ENCODE measurements at places on chromosomes 16 and 17.
A peak's percentile ranks its signal among the peaks of the same experiment; 100 is the strongest.

- DNase-seq, result peak; percentile 57
Measured at GRCh38 chr16:10180771-10181163, 1.5 kb downstream of the GRIN2A start.

DNA sequence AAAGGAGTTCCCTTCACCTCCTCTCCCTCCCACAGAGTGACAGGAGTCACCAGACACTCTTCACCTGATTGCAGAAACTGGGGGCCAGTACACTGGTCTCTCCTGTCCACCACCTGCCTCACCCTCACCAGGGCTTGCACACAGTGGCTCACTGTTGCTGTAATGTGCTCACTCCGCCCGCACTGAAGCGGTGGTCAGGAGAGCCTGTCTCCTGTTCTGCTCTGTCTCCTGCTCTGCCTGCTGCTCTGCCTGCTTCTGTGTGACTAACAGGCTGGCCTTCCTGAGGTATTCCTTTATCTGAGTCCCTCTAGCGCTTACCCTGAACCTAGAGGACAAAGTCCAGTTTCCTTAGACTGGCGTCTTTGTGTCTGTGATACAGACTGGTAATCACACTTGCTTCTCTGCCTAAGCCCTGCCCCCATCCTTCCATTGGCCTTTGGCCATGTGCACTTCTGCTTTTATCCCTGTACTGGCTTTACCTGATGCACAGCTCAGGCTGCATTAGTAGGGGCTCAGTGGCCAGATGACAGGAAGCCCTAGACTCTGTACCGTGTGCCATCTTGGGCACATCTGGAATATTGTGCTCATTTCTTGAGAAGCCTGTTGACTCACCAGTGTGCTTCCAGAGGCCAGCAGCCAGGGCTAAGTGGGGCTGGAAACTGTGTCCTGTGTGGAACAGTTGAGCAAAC, 13.3 kb downstream of the PROCA1 start:
- no peak for DNase-seq

DNA sequence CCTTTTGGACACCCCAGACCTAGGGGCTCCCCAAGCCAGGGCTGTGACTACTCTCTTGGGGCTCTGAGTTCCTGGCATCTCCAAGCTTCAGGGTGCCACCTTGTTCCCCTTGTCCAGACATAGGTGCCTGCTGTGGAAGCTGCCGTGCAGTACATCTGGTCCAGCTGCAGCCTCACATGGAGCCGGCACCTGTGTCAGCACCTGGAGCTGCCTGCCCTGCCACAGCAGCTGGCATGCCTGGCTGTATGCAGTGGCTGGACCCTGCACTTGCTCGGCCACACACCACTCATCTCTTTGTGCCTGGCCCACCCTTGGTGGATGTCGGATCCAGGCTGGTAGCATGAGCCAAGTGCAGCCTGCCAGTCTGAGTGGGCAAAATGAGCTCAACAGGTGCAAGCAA, 775.8 kb downstream of the CDH11 start:
- no peak for DNase-seq

GRCh38 chr17:75079023-75079373, 8.8 kb upstream of the SLC16A5 start:
- no peak for DNase-seq

DNA sequence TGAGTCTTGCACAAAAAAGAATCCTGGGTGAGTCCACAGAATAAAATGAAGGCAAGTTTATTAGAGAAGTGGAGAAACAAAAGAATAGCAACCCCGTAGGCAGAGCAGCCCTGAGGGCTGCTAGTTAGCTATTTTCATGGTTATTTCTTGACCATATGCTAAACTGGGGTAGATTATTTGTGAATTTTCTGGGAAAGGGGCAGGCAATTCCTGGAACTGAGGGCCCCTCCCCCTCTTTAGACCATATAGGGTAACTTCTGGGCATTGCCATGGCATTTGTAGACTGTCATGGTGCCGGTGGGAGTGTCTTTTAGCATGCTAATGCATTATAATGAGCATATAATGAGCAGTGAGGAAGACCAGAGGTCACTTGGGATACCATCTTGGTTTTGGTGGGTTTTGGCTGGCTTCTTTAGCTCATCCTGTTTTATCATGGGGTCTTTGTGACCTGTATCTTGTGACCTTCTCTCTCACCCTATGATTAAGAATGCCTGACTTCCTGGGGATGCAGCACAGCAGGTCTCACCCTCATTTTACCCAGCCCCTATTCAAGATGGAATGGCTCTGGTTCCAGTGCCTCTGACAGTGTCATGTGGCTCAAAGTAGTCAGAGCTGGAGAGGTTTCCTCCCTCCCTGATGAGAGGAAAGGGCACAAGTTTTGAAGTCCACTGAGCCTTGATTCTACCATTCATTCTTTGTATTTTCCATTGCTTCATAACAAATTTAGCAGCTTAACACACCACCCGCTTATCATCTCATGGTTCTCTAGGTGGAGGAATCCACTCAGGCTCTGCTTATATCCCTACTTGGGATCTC, 55.7 kb upstream of the LGALS9 start:
- DNase-seq, result no peak

GRCh38 chr17:41333836-41334235, 16.8 kb downstream of the KRT33A start:
- no peak for DNase-seq

GRCh38 chr17:3966720-3967363, 2.6 kb upstream of the ATP2A3 start:
- DNase-seq, result no peak

DNA sequence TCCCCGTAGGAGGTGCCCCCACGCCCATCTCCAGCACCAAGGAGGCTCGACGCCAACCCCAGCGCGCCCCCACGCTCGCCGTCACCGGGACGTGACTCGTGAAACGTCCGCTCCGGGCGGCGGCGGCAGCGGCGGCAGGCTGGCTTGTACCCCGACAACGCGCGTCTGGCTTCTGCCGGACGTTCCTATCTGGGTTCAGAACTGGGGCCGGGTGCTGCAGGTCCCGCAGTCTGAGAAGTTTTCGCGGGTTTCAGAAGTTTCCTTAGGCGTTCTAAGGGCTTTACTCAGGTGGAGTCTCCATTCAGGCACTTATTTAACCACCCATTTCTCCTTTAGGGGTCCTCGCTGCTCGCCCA, 672 bp upstream of the ALKBH5 start:
- peak; percentile 89 for DNase-seq

DNA sequence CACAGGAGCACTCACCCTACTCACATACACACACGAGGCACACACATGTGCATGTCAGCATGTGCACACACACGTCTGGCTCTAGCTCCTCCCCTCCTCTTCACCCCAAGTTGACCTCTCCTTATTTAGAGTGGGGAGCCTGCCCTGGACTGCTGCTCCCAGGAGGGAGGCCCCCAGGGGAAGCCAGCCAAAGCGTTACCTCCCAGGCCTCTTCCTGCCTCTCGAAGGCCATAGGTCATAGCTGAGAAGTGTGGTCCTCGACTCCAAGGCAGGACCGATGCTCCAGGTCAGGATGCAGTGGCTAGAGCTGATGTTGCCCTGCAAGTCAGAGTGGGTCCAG, 18.8 kb downstream of the POLR3K start:
- peak; percentile 17 for DNase-seq

- no peak for DNase-seq
Measured at GRCh38 chr16:1651094-1651973, 26.7 kb upstream of the JPT2 start.

GRCh38 chr16:88390735-88391134, 8.0 kb downstream of the ZNF469 start:
- DNase-seq, result no peak

DNA sequence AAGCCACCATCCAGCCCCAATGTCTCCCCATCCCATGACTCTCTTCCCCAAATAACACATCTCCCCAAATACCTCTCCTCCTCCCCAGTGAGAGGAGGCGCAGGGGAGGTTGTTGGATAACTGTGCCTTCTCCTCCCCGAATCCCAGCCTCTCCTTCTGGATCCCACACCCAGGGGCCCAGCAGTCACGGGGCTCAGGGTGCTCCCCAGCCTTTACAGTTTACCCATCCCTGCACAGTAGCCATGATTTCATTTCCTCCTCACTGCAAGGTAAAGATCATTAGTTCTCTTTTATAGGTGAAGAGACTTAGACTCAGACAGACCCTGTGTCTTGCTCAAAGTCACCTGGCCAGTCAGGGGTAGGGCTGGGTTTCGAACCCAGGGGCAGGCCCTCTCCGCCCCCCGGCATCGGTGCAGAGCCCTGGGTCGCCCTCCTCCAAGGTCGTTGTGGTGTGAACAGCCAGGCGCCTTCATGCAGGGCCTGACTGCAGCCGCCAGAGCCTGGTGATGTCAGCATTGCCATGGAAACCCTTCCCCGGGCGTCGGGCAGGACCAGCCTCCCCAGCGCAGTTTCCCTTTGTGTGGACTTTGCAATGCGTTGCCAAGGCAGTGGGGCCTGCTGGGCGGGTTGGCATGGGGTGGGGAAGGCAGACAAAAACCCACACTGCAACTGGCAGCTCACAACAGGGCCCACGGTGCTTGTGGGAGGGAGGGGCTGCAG, 53.3 kb upstream of the TOB1 start:
- DNase-seq, result peak; percentile 81

GRCh38 chr17:8614988-8615387, 15.5 kb downstream of the MYH10 start:
- no peak for DNase-seq

GRCh38 chr17:4001048-4001590, 36.9 kb upstream of the ATP2A3 start:
- no peak for DNase-seq

DNA sequence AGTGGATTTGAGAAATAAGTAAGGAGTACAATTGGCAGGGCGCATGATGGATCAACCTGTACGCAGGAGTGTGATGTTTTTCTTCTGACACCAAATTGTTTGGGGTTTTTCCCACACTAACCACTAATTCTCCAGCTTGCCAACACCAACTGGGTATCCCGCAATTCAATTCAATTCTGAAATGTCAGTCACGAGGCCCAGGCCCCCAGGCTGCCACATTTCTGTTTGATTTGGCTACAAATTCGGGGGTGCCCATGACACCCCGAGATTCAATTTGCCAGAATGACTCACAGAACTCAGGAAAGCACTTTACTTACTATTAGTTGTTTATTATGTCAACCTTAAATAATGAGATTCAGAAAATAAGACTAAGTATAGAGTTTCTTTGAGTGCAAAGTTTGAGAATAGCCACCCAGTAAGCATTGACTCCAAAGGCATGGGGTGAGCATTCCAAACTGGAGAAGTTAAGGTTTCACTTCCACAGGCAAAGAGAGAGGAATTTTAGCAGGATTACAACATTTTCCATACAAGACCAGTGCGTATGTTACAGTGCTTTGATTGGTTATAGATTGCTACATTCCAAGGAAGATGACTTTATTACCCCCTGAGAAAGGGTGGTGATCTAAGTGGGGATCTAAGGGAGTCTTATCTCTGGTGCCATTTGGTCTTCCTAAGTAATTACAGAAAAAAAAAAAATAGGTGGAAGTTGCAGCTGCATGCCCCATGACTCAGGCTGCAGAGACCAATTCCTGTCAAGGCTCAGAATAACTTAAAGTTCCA, 11.5 kb downstream of the SLC46A1 start:
- DNase-seq, result no peak

- no peak for DNase-seq
Measured at GRCh38 chr16:86924537-86924936, 346.2 kb downstream of the FOXL1 start.

Measured in activated T-cell treated with anti-CD3 and anti-CD28 coated beads, Interleukin-2, amount 50 U/mL, for 48 hours (primary cell).